Activated T-helper 1 cell treated with anti-CD3 and anti-CD28 coated beads, Interleukin-12 subunit alpha, Interleukin-12 subunit beta, Interleukin-2, Interleukin-4 antibody, amounts not matched to agents 30 ng/mL and 10 ng/mL and 1 ng/mL, durations not matched to agents 14 hours and 24 hours and 36 hours (primary cell): ENCODE measurements at places on chromosomes 4 and X. TPM values are rescaled to one million over a fixed set of nuclear protein-coding genes. Genes with fewer than 3 reads are reported as not detected.

COL25A1 gene
- total RNA-seq = not detected in 2 replicates

- H3K27ac ChIP-seq = no peak overlapping the region
- H3K36me3 ChIP-seq = no peaks in the 10 kb centered on the region
- H3K27me3 ChIP-seq = peaks cover 13% of the 10 kb centered on the region
- H3K4me1 ChIP-seq = no peaks in the 10 kb centered on the region
- no peak overlapping the region for H3K4me3 ChIP-seq
- DNase-seq = no peak
These were observed 8.7 kb downstream of the GAB1 start for GRCh38 chr4:143345356-143345755.

DNA sequence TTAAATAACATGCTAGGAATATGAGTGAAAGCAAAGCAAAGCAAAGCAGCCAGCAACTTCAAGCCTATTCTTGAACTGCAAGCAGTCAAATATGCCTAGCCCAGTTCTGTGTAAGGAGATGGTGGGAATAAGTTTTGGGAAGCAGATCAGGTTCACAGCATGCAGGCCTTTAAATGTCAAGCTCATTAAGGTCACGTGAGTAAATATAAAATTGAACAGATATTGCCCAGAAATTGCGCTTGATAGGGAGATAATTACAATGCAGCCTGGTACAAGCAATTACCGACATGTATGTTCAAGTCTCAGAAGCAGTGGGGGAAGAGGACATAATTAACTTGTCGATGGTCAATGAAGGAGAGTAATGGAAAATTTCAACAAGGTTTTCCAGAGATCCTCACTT lies 6.0 kb downstream of the GNPDA2 start:
- peaks cover 1% of the 10 kb centered on the region for H3K36me3 ChIP-seq
- no peak for DNase-seq
- no peak overlapping the region for H3K4me3 ChIP-seq
- no peak overlapping the region for H3K27ac ChIP-seq
- peaks cover 11% of the 10 kb centered on the region for H3K4me1 ChIP-seq

FAM241A gene
- total RNA-seq = 6.7 and 7.1 TPM in 2 replicates

HS6ST2 gene
- 1.1 TPM in 2 replicates for total RNA-seq

DNA sequence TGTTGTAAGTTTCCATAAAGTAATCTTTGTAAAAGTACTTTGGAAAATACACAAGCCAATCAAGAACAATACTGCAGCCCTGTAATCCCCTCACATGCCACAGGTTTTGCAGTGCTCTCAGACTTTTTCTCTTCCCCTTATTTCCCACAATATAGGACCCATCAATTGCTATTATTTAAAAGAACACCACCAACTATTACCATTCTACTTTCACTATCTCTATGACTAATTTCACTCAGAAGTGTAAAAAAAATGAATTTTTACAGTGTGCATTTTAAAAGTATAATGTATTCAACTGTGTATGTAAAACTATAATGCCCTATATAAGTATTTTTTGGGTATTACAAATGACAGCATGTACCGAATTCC lies 1.7 kb downstream of the ATP8A1 start:
- H3K4me3 ChIP-seq = peak overlapping the region; percentile 94
- DNase-seq = no peak
- peaks cover 19% of the 10 kb centered on the region for H3K36me3 ChIP-seq
- H3K27ac ChIP-seq = peak overlapping the region; percentile 92
- H3K27me3 ChIP-seq = no peaks in the 10 kb centered on the region

ZFP92 gene
- 2.4 and 2.5 TPM in 2 replicates for total RNA-seq

- no peaks in the 10 kb centered on the region for H3K4me1 ChIP-seq
- no peak overlapping the region for H3K27ac ChIP-seq
- no peaks in the 10 kb centered on the region for H3K36me3 ChIP-seq
These were observed 18.6 kb upstream of the RNF128 start for GRCh38 chrX:106707771-106708454.
